Esophagus muscularis mucosa (tissue), 4 donors: ENCODE measurements at places on chromosomes 2 and 18. TPM values are rescaled to one million over a fixed set of nuclear protein-coding genes. Genes with fewer than 3 reads are reported as not detected.

The ALPP gene
- not detected for total RNA-seq

The GALNT13 gene
- total RNA-seq, result 0.50 TPM

The CCDC150 gene
- total RNA-seq, result 0.33 TPM

- no peaks in the 10 kb centered on the region for H3K4me1 ChIP-seq
- H3K4me3 ChIP-seq, result no peak overlapping the region
- no peak for DNase-seq
- no peaks in the 10 kb centered on the region for H3K36me3 ChIP-seq
- peaks cover 5% of the 10 kb centered on the region for H3K27me3 ChIP-seq
Observed at GRCh38 chr2:30847329-30847728, 40.1 kb upstream of the CAPN13 start.

DNA sequence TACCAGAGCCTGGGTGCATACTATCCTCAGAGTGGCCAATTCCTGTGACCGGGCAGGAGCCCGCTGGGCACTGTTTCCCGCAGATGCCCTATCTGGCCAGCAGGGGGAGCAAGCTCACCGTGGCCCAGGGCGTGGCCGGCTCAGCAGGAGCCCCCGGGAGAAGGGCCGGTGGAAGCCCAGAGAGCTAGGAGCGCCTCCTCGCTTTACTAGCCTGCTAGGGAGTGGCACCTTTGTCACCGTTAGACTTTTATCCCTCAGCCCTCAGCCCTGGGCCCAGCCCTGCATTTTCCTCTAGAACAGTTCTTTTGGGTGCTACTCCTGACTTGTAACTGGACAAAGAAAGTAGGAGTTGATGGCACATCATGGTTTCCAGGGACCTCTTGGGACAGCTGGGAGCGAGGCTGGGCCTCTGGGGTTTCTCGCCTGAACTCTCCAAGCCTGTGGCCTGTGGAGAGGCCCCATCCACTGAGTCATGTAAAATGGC, 24.0 kb downstream of the TMEM177 start:
- no peak overlapping the region for H3K27ac ChIP-seq
- no peak for DNase-seq
- H3K36me3 ChIP-seq, result no peaks in the 10 kb centered on the region
- H3K4me3 ChIP-seq, result no peak overlapping the region
- no peaks in the 10 kb centered on the region for H3K27me3 ChIP-seq

- peaks cover 63% of the 10 kb centered on the region for H3K4me1 ChIP-seq
- no peaks in the 10 kb centered on the region for H3K36me3 ChIP-seq
- H3K4me3 ChIP-seq, result peak overlapping the region; percentile 95
- H3K27me3 ChIP-seq, result no peaks in the 10 kb centered on the region
- peak overlapping the region; percentile 90 for H3K27ac ChIP-seq
- DNase-seq, result no peak
Observed at GRCh38 chr18:48947092-48947491, 3.7 kb downstream of the SMAD7 start.

GRCh38 chr2:21930226-21930625, 806.5 kb downstream of the TDRD15 start:
- no peaks in the 10 kb centered on the region for H3K36me3 ChIP-seq
- no peaks in the 10 kb centered on the region for H3K4me1 ChIP-seq
- no peak overlapping the region for H3K4me3 ChIP-seq

- no peaks in the 10 kb centered on the region for H3K4me1 ChIP-seq
- H3K27me3 ChIP-seq, result peaks cover 12% of the 10 kb centered on the region
- no peak overlapping the region for H3K27ac ChIP-seq
Observed at GRCh38 chr2:175293776-175294175, 112.3 kb upstream of the ATP5MC3 start.
